ENCODE measurements at places on chromosomes 3 and 15.
A peak's percentile ranks its signal among the peaks of the same experiment; 100 is the strongest.

DNA sequence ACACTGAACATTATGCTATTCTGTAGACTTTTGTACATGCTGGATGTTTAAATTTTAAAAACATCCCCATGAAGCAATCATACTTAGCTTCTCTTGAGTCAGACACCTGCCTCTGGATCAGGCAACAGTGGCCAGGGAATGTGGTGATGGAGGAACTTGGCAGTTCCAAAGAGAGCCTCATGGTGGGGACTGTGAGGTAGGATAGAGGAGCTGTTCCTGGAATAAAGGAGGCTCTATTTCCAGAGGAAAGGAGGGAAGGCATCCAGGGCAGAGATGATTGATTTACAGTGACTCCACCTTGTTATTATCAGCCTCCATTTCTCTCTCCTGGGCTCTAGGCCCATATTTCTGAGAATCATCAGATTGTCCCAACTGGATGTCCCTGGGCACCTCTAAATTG lies 35.0 kb upstream of the ABHD17C start:
- DNase-seq, result peak; percentile 37

- peak; percentile 87 for DNase-seq
Measured at GRCh38 chr15:40421246-40422157, 15.9 kb downstream of the IVD start.

DNA sequence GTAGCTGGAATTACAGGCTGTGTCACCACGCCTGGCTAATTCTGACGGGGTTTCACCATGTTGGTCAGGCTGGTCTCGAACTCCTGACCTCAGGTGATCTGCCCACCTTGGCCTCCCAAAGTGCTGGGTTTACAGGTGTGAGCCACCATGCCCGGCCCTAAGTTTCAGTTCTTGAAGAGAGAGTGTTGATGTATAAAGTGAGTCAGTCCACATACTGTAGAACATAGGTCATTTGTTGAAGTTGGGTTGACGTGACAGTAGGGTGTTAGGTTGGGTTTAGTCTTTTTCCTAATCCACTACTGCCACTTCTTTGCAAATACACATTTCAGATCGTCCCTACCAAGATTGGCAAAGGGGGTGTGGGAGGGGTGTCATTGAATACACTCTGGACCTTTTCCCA lies 15.2 kb downstream of the DNAJC19 start:
- no peak for DNase-seq

- DNase-seq, result no peak
Measured at GRCh38 chr3:139460076-139460475, 16.2 kb downstream of the RBP2 start.

DNA sequence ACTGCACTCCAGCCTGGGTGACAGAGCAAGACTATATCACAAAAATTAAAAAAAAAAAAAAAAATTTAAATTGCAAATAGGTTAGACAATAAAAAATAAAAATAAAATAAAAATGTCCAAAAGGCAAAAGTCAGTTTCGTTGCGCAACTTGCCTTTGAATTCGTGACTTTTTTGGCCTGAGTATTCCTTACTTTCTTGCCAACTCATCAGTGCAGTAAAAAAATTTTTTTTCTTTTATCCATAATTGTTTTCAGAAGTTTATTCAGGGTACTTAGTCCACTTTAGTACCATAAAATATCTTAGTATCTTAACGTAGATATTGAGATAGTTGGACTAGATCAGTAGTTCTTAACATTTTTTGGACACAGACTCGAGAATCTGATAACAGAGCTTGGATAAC lies 22.4 kb upstream of the CILP start:
- DNase-seq, result no peak

GRCh38 chr3:52456800-52457183 lies 1.4 kb downstream of the NISCH start:
- DNase-seq, result no peak

DNA sequence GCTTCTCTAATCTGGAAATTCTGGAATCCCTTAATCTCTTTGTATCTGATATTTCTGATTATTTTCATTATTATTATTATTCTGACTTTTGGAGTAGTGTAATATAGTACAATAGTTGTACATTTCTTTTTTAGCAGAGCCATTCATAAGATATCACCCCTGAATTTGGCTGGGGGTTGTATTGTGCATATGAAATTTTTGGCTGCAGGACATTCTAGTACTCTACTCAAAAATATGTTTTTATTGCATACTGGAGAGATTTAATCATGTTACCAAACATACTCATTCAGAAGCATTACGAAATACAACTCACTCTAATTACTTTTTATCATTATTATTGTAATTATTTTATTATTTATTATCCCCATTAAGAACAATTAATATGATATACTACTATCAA lies 589.7 kb upstream of the KCNMB2 start:
- DNase-seq, result no peak

- peak; percentile 96 for DNase-seq
Measured at GRCh38 chr3:88058581-88059379, at the start of the genes CGGBP1 and ZNF654. CGGBP1 (minus strand) TSS chr3:88059005; CDS start chr3:88055976, 3,029 bp downstream. ZNF654 (plus strand) TSS chr3:88059255; CDS start chr3:88059320, 65 bp downstream.

DNA sequence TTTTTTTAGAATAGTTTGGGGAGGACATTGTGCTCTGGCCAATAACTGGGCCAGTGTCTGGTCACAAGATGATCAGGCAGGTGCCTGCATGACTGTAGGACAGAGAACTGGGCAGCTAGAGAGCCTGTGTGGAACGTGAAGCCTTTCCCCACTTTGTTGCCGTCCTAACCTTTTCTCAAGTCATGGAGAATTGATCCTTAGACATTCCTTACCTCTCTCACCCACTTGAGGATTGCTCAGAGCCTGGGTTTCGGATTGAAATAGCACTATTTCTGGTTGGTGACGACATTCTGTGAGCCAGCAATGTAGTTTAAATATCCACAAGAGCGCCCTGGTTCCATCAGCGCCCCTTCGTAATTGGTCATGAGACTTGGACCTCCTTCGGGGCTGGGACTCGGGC lies 138.4 kb downstream of the IGF1R start:
- DNase-seq, result no peak

DNA sequence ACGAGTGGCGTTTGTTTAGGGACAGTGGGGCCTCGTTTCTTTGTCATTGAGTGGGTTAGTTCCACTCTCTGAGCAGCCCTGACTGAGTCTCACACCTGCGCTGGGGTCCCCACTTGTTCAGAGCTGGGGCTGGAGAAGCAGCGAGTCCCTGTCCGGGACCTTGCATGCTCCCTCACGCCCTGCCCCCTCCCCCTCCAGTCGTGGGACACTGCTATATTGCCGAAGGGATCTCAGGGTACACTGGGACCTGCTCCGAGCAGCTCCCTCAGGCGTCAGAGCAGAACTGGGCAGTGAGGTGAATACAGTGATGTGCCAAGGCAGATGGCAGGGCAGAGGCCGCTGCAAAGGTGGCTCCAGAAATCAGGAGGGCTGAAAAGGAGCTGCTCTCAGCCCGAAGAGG lies 59.9 kb upstream of the KLF13 start:
- no peak for DNase-seq

GRCh38 chr3:45496555-45496954 lies 98.0 kb upstream of the LIMD1 start:
- no peak for DNase-seq

- no peak for DNase-seq
Measured at GRCh38 chr3:163561151-163561550, 1517.1 kb downstream of the SI start.

DNA sequence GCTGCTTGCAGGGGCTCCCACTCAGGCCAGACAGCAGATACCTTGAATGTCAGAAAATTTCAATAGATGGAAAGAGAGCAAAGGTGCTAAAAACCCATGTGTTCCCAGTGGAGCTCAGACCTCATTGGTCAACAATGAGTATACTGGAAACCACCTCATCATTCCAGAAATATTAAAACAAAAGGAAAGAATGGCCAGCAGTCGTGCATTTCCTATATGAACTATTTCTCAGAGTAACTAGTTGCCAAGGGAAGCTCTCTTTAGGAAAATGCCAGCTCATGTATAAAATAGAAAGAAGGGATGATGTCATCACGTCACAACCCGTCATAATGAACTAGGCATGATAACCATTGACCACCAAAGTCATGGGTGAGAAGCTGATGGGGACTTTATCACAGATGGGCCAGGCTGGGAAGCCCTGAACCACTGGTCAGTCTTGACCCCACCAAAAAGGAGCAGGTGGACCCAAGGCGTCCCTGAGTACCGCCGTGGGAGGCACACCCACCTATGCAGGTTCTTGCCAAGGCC lies 17.5 kb downstream of the DNAJB8 start:
- DNase-seq, result no peak
